ENCODE measurements at places on chromosomes 11 and 22.

DNA sequence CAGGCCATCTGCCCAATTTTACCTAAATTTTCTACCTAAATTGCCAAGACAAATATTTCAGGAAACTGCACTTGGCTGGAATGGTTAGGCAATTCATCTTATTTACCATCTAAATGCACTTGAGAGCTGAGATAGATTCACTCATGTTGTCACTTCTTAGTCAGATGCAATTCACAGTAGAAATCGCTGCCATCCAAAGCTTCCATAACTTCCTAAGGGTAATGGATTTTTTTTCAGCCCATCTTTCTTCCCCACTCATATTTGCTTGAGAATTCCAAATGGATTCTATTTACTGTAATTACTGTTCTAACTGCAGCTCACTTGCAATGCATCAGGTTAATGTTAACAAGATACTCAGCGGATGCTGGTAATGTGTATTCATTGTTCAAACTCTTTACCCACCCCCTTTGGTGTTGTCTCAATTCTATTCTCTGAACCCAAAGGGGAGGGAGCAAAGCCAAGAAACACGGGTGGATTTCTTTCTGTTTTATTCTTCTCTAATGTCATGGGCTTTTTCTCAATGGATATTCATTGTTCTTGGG is 96.0 kb downstream of the TENM4 start:
- no peak for DNase-seq

GRCh38 chr11:122808478-122808869 is 29.8 kb upstream of the CRTAM start:
- DNase-seq: no peak

DNA sequence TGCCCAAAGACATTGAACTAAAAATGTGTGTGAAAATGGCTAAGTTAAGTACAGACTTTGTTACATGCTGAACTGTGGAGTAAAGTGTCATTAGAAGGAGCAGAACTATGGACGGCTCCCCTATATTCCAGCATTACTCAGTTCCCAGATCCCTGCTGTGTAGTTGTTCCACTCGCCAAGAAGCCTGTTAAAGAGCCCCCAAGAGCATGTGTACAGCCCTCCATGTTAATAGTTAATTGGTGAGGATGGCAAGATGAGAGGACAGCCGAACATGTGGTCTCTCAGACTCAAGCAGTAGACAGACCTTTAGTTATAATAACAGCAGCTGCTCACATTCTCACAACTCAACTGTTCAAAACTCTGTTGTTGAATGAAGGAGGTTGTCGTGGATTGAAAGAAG is 127.4 kb downstream of the ELP4 start:
- no peak for DNase-seq

GRCh38 chr11:64251016-64251752 is at the start of gene PLCB3:
TSS of gene PLCB3 (plus strand) at chr11:64251530. CDS start at chr11:64251650, 120 bp downstream.
- DNase-seq: no peak

GRCh38 chr11:70712471-70712870 is 314.1 kb downstream of the CTTN start:
- no peak for DNase-seq

- DNase-seq: no peak
These were observed 21.4 kb downstream of the KCNQ1 start for GRCh38 chr11:2466069-2466801.

- no peak for DNase-seq
These were observed 38.6 kb upstream of the TP53AIP1 start for GRCh38 chr11:128981254-128981653.

GRCh38 chr11:6604790-6605189 is 1.2 kb downstream of the ILK start:
- no peak for DNase-seq

DNA sequence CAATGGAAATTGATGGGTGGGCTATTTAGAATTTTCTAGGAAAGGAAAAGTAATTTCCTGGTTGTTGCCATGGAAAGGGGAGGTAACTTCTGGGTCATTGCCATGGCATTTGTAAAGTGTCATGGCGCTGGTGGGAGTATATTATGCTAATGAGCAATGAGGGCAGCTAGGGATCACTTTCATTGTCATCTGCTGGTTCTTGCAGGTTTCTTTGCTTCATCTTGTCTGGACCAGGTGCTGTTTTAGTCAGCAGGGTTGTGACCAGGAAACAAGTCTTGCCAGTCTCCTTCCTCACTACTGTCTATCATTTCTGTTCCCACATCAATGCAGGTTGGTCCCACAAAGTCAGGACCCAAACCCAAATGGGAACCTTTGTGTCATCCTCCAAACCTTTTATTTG is 237.6 kb upstream of the C11orf87 start:
- DNase-seq: no peak

DNA sequence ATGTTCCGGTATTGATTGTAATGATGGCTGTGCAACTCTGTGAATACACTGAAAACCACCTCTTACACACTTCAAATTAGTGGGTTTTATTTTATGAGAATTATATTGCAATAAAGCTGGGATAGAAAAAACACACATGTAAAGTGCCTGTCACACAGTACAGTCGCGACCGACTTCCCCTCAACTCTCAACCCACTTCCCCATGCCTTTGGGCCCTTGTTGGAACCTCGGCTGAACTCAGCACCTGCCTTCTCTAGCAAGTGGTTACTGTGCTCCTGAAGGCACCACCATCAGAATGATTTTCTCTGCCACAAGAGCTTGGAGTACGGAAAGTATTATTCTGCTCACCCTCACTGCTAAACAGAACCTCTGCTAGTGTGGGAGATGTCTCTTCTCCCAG is 13.5 kb downstream of the KCNJ1 start:
- no peak for DNase-seq

- peak; percentile 9 for DNase-seq
These were observed 858.7 kb upstream of the CHORDC1 start for GRCh38 chr11:91081440-91082043.

- no peak for DNase-seq
These were observed 22.1 kb downstream of the GDPD5 start for GRCh38 chr11:75503531-75504099.

GRCh38 chr22:29914165-29914564 is 31.2 kb downstream of the MTMR3 start:
- no peak for DNase-seq

- no peak for DNase-seq
These were observed 8.8 kb downstream of the ATP5MG start for GRCh38 chr11:118410055-118410745.

- peak; percentile 66 for DNase-seq
These were observed 37.3 kb upstream of the CCDC134 start for GRCh38 chr22:41762980-41763779.

DNA sequence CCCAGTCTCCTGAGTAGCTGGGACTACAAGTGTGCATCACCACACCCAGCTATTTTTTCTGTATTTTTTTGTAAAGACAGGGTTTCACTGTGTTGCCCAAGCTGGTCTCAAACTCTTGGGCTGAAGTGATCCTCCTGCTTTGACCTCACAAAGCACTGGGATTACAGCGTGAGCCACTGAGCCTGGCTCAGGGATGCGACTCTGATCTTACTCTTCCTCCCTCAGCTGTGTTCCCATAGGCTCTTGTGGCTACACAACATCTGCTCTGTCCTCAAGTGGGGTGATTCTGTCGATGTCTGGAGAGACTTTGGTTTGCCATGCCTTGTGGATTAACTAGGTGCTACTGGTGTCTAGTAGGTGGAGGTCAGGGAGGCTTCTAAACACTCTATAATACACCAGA is 127.0 kb upstream of the SERPIND1 start:
- DNase-seq: no peak

GRCh38 chr11:78417175-78417887 is at the start of gene GAB2:
TSS of gene GAB2 (minus strand) at chr11:78417820. CDS start at chr11:78417720, 100 bp downstream.
- DNase-seq: no peak

DNA sequence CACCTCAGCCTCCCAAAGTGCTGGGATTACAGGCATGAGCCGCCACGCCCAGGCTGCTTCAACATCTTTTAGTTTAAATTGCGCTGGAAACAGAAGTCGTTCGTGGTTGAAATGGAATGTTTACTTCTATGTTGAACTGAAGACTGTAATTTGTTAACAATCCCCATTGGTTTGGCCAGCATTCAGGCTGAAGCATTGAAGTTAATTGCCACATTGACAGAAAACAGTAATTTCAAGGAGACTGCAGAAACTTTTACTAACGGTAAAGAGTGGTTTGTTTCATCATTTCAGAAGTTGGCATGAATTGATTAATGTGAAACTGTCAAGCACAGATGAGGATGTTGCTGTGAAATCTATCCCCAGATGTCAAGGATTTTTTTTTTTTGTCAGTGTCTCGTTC is 14.2 kb downstream of the AP5B1 start:
- DNase-seq: no peak

- DNase-seq: no peak
These were observed 10.9 kb upstream of the DCHS1 start for GRCh38 chr11:6666302-6667183.

DNA sequence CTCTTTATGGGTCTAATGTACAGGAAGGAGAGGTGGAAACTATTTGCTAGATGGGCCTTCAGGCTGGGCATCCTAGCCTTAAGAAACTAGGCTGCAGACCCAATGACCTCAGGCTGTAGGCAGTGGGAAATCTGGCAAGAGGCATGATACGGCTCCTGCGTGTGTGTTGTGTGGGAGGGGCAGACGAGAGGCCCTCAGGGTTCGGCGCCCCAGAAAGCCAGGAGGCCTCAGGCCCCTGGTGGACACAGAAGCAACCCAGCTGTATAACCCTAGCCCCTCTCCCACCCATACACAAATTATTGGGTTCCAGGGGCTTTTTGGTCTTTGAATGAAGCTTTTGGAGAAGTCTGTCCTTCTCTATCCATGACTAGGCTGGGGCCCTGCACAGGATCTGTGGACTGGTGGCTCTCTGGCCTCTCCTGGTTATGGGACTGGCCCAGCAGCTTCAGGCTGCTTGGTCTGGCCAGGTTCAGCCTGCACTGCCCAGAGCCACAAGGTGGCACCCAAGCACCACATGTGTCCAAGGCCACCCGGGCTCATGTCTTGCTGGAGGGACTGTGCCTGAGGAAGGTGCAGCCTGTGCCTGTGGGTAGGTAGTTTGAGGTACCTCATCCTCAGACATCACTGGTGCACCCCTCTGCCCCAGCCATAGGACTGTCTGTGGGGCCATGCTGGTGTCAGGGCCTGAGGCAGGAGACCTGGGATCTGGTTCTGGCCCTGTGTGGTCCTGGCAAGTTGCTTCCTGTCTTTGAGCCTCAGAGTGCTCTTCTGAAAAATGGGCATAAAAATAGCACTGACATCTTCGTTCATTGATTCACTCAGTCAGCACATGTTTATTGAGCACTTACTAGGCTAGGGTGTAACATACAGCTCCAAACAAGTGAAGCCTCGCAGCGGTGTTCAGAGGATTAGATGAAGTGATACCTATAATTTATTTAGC is 87.5 kb downstream of the RRM1 start:
- peak; percentile 66 for DNase-seq

DNA sequence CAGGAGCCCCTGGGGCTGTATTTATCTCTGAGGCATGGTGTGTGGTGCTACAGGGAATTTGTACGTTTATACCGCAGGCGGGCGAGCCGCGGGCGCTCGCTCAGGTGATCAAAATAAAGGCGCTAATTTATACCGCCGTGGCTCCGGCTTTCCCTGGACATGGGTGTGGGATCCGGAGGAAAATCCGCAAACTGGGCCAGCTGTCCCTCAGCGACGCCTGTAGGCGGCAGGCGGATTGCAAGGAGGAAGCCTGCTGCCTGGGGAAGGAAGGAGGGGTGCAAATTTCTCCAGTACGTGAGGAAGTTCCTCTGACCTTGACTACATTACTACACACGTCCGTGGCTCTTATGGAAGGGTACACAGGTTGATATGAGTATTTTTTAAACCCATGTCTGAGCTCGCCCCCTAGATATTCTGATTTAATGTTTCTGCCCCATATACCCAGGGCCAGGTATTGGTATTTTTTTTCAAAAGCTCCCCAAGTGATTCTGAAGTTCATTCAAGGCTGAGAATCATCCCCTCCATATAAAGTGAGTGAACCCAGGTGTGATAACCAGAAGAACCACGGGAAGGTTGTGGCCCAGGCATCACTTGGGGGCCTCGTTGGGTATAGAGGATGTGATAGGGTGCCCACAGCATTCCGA is 2.8 kb downstream of the MYOD1 start:
- DNase-seq: no peak

GRCh38 chr11:12529793-12530192 is 144.4 kb upstream of the TEAD1 start:
- DNase-seq: no peak

DNA sequence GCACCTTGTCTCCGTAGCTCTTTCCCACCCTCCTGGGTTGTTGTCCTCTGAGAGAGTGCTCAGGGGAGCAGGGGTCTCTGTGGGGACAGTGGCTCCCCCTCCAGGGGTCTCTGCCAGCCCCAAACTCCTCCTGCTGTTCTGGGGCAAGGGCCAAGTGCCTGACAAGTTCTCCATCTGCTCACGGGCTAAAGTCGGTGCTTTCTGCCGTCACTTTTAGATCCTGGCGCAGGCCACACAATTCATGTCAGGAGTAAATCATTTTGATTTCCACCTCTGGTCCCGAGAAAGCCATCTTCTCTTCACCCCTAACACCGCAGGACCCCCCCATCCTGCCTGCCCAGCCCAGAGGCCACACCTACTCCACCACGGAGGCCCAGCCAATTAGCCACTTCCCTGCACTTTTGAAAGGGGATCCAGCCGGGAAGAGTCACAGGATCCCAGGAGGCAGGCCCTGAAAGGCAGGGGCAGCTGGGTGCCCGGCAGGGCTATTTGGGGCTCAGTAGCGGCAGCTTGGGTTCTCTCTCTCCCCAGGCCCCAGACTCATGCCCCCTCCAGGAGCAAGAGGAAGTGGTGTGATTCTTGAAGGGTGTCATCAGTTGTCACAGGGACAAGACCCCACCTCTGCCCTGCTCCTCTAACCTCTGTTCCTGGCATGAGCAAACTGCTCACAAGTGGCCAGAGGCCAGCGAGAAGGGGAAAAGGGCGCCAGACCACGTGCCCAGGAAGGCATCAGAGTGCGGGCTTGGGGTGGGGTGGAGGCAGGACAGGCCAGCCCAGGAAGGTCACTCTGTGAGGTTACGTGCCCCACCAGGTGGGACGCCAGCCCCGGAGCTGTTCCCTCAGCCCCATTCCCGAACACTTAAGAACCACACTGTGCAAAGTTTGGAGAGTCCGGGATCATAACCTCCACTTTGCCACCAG is 1.3 kb downstream of the MACROD1 start:
- DNase-seq: no peak

- no peak for DNase-seq
These were observed 1137.0 kb downstream of the FAM181B start for GRCh38 chr11:81596704-81597103.

- DNase-seq: no peak
These were observed 32.7 kb downstream of the GRAMD4 start for GRCh38 chr22:46652847-46653331.

DNA sequence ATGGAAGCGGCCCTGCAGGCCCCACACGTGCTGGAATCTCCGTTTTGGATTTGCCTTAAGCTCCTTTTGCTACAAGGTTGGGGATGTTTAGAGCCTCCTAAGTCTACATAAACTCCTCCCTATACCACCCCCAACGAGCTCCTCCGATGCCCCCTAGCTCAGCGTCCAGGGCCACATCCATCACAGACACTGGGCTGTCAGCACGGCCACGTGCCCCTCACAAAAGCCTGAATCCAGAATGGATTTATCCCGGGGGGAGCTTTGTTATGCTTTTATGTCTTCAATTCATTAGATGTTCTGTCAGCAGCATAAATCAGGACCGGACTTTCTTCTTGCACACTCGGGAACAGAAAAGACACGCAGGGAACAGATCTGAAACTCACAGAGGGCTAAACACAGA is 52.6 kb upstream of the CD82 start:
- DNase-seq: no peak

All from NT2/D1 (cell line).